GM03348 (cell line): ENCODE measurements at places on chromosomes 6 and 20.
A peak's percentile ranks its signal among the peaks of the same experiment; 100 is the strongest.

DNA sequence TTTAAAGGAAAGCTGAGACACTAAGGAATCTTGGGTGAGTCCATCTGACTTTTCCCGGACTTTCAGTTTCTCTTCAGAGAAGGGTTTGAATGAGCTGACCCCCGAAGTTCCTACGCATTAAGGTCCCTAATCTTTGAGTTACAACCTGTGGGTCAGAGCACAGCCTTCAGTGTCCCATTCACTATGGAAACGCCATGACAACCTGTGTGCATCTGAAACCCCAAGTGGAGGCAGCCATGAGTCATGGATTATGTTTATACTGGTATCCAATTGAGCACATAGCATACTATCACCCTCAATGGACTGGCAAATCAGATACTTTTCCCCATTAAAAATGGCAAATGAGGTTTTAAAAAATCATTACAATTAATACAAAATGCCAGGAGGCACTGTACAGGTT is 11.4 kb downstream of the MYLK4 start:
- DNase-seq: no peak

GRCh38 chr6:131419702-131420101 is 153.3 kb upstream of the ARG1 start:
- DNase-seq: no peak

DNA sequence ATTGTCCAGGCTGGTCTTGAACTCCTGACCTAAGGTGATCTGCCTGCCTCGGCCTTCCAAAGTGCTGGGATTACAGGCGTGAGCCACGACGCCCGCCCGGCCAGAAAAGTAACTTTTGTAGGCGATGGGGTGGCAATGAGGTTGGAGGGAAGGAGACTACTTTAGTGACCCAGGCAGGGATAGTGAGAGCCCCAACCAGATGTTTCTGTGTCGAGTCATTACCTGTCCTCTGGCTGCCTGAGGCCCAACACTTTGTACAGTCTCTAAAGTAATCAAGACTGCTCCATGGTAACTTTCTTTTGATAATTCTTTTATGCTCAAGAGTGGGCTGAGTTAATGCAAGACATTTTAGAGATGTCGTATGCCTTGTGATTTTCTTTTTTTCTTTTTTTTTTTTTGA is 6.8 kb downstream of the SASH1 start:
- DNase-seq: no peak

DNA sequence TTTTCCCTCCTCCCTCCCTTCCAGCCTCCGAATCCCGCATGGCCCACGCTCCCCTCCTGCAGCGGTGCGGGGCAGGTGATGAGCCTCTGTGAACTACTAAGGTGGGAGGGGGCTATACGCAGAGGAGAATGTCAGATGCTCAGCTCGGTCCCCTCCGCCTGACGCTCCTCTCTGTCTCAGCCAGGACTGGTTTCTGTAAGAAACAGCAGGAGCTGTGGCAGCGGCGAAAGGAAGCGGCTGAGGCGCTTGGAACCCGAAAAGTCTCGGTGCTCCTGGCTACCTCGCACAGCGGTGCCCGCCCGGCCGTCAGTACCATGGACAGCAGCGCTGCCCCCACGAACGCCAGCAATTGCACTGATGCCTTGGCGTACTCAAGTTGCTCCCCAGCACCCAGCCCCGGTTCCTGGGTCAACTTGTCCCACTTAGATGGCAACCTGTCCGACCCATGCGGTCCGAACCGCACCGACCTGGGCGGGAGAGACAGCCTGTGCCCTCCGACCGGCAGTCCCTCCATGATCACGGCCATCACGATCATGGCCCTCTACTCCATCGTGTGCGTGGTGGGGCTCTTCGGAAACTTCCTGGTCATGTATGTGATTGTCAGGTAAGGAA is at the start of gene OPRM1:
OPRM1 (plus strand) TSS at position 10 of the 612 bp plus-strand sequence; CDS start at position 315, 305 bp downstream.
- peak; percentile 38 for DNase-seq

- DNase-seq: peak; percentile 43
Measured at GRCh38 chr6:21396313-21396712, 197.2 kb upstream of the SOX4 start.

DNA sequence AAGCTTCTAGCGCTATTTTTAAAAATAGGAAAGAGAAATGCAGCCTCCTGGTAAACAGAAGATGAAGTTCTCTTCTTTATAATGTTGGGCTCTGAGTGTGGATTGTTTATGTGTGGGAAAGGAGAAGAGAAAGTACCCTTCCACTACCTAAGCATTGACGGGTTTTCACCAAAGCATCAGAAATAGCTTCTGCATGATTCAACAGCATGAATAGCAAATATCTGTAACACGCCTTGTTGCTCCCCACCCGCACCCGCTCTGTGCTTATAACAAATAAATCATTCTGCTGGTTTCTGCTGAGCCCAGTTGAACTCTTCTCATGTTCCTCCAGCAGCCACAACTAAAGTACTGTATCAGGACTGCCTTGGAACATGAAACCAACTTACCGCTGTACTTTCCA is 20.7 kb downstream of the TXLNB start:
- peak; percentile 48 for DNase-seq

GRCh38 chr6:86192123-86192522 is 549.4 kb upstream of the SYNCRIP start:
- DNase-seq: no peak

DNA sequence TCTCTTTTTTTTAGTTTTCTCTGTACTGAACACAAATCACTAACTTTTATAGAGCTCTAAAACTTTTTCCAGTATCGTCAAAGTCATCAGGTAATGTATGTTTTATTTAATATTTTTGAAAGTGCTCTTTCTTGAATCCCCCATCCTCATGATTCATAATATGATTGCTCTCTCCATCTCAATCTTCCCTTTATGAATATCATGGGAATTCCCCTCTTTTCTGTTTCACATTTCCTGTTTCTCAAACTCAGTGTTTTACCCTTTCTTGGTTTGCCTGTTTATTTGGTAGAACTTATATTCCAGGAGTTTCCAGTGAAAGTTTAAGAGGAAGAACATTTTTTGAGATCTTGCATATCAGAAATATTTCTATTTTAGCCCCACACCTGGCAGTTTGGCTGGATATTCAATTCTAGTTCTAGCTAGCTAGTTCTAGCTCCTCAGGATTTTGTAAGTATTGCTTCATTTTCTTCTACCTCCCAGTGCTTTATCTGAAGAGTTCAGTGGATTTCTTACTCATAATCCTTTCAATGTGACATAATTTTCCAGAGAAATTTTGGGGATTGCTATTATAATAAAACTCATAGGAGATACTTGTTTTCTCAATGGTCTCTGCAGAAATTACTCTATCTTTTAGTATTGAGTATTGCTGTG is 6.1 kb upstream of the C6orf58 start:
- DNase-seq: no peak

- DNase-seq: no peak
Measured at GRCh38 chr6:157068691-157069324, 254.5 kb downstream of the TMEM242 start.

DNA sequence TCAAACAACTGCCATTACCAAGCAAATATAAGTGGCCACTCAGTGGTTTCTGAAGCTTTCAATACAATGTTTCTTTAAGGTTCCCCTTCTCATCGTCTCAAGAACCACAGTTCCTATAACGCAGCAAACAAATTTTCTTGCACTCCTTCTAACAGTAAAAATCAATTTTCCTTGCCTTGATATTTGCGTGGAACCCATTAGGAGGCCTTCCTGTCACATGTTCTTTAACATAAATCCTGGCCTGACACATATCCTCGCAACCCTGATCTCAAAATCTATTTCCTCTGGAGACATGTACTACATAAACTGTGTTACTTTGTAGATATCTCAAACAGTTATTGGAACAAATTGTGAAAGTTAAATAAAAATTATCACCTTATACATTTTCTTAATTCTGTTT is 65.9 kb upstream of the MANEA start:
- no peak for DNase-seq

DNA sequence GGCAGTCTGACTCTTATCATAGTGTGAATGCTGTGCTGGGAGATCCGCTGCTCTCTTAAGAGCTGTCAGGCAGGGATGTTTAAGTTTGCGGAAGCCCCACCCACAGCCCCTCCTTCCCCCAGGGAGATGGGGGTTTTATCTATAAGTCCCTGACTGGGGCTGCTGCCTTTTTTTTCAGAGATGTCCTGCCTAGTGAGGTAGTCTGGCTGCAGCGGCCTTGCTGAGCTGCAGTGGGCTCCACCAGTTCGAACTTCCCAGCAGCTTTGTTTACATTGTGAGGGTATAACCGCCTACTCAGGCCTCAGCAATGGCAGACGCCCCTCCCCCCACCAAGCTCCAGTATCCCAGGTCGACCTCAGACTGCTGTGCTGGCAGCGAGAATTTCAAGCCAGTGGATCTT is 75.7 kb upstream of the UST start:
- no peak for DNase-seq

DNA sequence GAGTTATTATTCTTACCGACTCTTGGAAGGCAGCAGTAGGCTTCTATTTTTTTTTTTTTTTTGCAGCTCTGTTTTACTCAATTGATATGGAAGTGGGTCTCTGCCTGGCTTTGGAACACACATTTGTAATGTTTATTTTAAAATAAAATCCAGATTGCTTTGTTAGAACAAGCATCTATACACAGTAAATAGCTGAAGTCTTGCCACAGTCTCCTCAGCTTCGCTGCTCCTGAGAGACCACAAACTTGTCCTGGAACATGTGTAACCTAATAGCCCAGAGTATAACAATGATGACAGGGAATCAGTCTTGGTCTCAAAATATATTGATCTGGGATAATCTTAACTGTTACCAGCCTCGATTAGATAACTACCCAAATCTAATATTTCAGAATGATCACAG is 299.8 kb upstream of the NOX3 start:
- no peak for DNase-seq

DNA sequence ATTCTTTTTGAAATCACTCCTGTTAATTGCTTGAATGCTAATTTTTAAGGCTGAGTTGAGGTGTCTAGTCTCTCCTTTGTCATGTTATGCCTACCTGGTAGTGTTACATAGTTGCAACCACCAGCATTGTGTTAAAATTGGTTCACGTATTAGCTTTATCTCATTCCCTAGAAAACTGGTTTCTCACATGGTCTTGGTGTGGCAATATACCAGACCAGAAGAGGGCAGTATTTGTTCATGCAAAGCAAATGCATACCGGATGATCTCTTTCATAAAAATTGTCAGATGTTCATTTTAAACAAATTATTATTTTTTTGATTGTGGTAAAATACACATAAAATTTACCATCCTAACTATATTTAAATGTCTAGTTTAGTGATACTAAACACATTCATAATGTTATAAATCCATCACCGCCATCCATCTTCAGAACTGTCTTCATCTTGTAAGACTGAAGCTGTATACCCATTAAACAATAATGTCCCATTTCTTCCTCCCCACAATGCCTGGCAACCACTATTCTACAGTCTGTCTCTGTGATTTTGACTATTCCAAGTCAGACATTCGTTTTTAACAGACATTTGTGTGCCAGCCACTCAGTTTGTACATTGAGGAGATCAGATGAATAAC is 92.8 kb downstream of the ATRN start:
- peak; percentile 64 for DNase-seq

DNA sequence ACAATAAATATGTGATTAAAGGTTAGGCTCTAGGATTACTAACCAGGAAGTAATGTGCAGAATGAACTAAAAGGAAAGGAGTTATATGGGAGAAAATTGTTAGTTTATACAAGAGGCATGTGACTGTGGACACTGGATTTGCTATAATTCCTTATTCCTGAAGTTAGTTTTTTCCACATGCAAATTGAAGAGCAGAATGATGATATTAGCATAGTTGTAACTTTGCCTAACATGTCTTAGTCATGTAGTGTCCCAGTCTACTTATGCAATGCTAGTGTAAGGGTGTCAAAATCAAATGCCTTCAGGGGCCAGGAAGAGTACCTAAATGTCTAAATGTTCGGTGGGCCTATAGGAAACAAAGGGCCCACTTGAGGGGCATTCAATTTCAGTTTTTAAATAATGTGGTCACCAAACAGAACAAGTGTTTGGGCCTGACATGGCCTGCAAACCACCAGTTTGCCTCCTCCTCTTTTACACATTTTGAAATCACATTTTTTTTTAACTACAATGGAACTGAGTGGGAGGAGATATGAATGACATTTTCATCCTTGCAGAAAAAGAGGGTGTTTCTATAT is 28.0 kb upstream of the CEP85L start:
- peak; percentile 59 for DNase-seq

DNA sequence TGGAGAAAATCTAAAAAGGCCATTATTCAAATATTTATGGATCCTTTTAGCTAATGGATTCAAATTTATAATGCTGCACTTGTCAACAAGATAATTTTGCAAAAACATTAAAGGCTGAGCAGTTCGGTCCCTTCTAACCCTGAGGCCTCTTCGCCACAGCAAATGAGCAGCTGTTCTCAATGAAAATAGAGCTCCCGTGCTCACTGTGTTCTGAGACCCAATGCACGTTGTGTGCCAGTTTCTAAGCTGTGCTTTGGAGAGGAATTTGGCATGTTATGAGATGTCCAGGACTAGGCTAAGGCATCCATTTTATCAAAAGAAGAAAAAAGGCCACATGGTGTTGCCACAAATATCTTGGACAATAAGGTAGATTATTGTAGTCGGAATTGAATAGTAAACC is 220.1 kb upstream of the TSHZ2 start:
- DNase-seq: no peak

DNA sequence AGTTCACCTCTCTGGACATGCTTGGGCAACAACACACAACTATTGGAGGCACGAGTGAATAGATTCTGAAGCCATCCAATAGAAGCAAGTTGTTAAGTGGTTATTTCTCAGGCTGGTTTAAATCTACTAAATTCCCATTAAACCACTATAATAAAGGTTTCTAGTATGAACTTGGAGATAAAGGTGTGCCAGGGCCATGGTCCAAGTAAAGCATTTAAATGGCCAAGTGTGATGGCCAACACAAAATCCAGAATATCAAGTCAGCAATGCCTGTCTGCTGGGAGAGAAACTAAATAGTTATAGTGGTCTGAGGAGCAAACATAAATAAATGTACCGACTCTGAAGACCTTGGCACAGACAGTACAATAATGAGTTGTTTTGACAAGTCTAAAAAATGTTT is 294.3 kb upstream of the STXBP5 start:
- DNase-seq: no peak

DNA sequence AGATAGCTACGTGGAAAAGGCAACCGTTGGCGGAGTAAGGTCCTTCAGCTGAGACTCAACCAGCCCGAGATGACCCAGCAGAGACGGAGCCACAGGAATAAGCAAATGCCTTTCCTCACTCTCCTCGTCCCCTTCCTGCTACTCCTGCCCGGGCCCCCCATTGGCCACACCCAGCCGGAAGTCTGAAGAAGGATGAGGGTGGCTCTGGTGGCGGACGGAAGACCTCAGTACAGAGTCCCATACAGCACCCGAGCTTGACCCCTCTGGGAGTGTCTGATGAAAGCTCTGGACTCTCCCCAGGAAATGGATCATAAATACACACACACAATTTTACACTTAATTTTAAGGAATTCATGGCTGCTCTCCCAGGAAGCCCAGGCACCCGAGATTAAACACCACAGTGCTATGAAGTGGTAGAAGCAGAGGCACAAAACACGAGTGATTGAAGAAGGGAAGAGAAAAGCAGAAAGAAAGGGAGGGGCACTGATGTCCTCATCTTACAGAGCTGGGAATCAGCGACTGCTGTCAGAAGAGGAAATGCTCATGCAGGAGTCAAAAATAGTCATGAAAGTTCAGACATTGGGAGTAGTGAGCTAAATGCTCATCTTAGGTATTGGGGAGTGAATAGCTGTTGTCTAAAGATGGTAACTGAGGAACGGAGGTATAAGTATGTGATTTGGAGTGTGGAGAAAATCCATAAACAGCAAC is 125.6 kb downstream of the BANF2 start:
- DNase-seq: no peak
